ENCODE measurements at places on chromosomes 5 and 9.

DNA sequence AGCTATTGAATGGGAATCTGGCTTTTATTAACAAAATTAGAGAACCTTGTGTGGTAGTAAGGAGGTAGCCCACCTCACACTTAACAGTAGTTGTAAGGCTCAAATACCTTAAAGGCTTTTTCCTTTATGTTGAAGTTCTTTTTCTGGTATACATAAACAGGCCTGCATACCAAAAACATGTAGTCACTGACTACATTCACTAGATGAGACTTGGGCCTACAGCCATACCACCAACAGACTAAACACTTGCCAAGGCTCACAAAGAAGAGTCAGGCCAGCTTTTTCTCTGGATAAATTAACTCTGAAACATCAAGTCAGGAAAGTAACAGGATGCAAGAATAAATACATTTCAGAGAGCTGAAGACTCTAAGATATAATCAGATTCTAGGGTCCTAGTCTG, 78.6 kb upstream of the MPDZ start:
- no peak for DNase-seq

- no peak for DNase-seq
Observed at GRCh38 chr5:67100301-67100700, 96.3 kb downstream of the CD180 start.

DNA sequence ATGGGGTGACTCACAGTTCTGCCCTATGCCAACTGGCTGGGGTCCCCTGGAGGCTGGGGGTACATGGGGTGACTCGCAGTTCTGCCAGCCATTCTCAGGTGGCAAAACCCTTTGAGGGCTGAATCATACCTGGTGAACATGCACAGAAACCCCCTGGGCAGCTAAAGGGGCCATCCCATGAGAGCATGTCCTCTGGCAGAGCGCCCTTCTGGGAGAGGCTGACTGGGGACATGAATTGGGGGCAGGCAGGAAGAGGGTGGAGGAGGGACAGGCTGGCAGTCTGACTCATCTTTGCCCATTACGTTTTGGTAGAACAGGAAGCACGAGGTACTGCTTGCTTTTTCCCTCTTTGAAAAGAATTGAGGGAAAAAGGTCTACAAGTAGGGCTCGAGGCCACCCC, 16.7 kb downstream of the TRAF1 start:
- peak; percentile 44 for DNase-seq

GRCh38 chr5:56056875-56057274, 62.1 kb upstream of the IL6ST start:
- DNase-seq, result no peak

DNA sequence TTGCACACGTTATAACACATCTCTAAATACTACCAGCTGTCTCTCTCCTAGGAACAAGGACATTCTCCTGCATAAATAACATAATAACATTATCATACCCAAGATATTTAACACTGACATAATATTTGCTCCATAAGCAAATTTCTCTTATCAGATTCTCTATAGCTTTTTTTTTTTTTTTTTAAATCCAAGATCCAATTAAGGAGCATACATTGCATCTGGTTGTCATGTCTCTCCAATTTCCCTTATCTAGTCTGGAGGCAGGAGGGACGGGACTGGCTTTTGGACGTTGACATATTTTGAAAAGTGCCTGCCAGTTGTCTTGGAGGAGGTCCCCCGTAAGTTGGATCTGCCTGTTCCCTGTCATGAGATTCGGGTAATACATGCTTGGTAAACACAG, 76.6 kb downstream of the RAPGEF1 start:
- DNase-seq, result no peak

DNA sequence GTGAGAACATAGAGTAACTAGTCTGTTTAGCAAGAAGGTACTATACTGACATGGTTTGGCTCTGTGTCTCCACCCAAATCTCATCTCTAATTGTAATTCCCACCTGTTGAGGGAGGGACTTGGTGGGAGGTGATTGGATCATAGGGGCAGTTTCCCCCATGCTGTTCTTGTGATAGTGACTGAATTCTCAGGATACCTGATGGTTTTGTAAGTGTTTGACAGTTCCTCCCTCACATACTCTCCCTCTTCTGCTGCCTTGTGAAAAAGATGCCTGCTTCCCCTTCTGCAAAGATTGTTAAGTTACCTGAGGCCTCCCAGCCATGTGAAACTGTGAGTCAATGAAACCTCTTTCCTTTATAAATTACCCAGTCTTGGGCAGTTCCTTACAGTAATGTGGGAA, 240.4 kb upstream of the ST8SIA4 start:
- DNase-seq, result no peak

- no peak for DNase-seq
Observed at GRCh38 chr5:73943397-73943796, 317.4 kb downstream of the ARHGEF28 start.

- DNase-seq, result no peak
Observed at GRCh38 chr5:140117523-140117922, 3.6 kb downstream of the PURA start.
